Astrocyte (in vitro differentiated cells and primary cell): ENCODE measurements at places on chromosomes 2 and 18. TPM values are rescaled to one million over a fixed set of nuclear protein-coding genes. Genes with fewer than 3 reads are reported as not detected.

DNA sequence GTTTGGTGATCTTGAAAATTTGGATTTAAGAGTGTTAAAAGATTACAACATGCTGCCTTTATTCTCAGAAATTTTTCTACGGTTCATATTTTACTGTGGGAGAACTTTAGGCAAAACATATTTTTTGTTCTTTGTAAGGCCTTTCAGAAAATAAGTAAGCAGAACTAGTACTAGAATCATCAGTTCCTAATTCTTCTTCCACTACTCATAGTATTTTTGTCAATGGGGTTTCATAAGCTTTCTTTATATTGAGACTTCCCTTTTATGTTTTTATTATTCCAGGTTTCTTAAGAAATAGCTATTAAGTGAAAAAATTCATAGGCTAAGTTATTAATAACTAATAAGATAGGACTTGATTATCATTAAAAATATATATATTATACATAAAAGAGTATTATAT lies 12.4 kb downstream of the UGGT1 start:
- no peak overlapping the region for H3K4me3 ChIP-seq
- no peak for DNase-seq
- no peak overlapping the region for H3K27ac ChIP-seq

The ERMN gene
- total RNA-seq: 0.14 and 0.82 TPM in 2 replicates

The AQP12B gene
- not detected in 2 replicates for total RNA-seq

- no peak overlapping the region for H3K4me3 ChIP-seq
- H3K4me1 ChIP-seq: peaks cover 14% of the 10 kb centered on the region
- H3K36me3 ChIP-seq: no peaks in the 10 kb centered on the region
- peak; percentile 14 for DNase-seq
- peak overlapping the region; percentile 60 for H3K27ac ChIP-seq
These were observed 17.3 kb upstream of the GTF2A1L start for GRCh38 chr2:48600204-48600813.

- no peak overlapping the region for H3K27ac ChIP-seq
- H3K27me3 ChIP-seq: peaks cover 45% of the 10 kb centered on the region
- peak; percentile 69 for DNase-seq
- peak overlapping the region; percentile 55 for H3K4me3 ChIP-seq
- H3K4me1 ChIP-seq: peaks cover 39% of the 10 kb centered on the region
- no peaks in the 10 kb centered on the region for H3K36me3 ChIP-seq
These were observed 2.9 kb upstream of the BCL2L11 start for GRCh38 chr2:111117598-111118480.
